ENCODE measurements at places on chromosomes 12 and 14.

DNA sequence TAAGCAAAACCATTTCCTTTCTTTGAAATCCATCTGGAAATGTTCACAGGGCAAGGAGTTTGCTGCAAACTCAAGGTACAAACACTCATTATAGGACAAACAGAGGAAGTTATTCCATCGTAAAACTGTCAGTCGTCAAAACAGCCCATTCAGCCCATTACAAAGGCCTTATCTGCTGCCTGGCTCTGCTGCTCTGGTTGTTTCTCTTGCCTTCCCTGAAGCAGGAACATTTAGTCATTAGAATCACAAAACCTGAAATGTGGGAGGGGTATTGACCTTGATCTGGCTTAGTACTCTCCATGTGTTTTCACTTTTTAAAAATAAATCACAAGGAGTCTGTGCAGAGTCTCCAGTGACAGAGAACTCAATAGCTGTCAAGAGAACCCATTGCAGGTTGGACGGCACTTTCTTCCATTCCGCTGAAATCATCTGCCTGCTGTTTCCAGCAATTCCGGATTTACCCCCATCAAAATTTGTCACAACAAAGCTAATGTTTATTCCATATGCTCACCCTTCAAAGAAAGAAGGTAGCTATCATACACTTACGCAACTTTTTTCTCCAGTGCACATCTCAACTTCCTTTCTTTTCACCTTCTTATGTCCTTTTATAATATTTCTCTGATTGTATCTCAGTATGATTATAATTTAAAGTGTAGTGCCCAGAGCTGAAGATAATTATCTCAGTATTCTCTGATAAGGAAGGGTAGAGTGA, 24.6 kb upstream of the ITPR2 start:
- no peak for DNase-seq

DNA sequence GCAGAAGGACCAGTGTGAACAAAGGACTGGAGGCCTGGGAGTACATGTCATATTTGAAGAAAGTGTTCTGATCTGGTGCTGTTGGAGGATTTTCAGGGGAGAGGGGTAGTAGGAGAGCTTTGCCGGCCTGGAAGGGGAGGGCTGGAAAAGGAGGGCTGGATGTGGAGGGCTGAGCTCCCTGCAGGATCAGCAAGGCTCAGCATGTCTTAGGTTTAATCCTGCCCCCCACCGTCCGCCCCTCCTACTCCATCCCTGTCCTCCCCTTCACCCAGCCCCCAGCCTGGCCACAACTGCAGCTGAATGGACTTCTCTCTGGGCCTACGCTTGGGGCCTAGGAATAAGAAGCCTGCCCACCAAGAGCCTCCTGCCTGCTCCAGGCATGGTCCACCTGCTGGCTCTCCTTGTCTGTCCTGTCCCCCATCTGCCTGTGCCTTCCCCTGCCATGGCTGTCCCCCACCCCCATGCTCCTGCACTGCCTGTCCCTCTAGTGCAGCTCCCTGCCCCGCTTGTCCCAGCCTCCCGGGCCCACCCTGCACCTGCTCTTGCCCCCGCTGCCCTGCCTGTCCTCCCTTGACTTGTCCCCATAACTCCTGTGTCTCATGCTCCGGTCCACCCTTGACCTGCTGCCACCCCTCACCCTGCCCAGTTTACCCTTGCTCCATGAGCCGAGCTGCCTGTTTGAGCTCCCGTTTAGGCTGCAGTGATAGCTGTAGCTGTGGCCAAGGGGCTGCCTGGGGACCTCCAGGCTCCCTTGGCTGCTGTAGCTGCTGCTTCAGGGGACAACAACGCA, 9.8 kb upstream of the RARG start:
- no peak for DNase-seq

- no peak for DNase-seq
Measured at GRCh38 chr14:52678591-52678990, 16.8 kb downstream of the ERO1A start.

GRCh38 chr12:87793131-87793530, 236.1 kb downstream of the C12orf50 start:
- no peak for DNase-seq

GRCh38 chr14:75280291-75280830, 1.7 kb downstream of the FOS start:
- DNase-seq: no peak

GRCh38 chr12:58712976-58713375, 207.3 kb downstream of the LRIG3 start:
- DNase-seq: no peak

DNA sequence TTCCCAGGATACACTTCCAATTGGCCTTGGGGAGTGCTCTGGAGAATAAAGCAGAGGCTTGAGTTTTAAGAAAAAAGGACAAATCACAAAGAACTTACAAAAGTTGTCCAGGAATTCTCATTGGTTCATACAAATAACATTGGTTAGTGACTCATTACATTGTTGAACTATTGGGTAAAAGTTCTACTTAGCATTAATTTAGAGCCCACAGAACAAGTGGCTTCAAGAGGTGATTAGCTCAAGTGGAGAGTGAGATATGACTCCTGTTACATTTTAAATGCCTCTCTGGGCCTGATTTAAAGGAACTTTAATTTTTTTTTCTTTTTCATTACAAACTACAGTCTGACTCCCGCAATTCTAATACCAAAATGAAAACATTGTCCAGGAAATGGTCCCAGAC, 72.9 kb downstream of the ASCL4 start:
- no peak for DNase-seq

- DNase-seq: no peak
Measured at GRCh38 chr12:119159844-119160243, 18.9 kb upstream of the HSPB8 start.

GRCh38 chr14:65478596-65478995, 66.1 kb downstream of the FUT8 start:
- no peak for DNase-seq

GRCh38 chr14:97724265-97724731, 927.1 kb downstream of the VRK1 start:
- no peak for DNase-seq

GRCh38 chr12:43675048-43675904, 83.3 kb downstream of the PUS7L start:
- DNase-seq: no peak

DNA sequence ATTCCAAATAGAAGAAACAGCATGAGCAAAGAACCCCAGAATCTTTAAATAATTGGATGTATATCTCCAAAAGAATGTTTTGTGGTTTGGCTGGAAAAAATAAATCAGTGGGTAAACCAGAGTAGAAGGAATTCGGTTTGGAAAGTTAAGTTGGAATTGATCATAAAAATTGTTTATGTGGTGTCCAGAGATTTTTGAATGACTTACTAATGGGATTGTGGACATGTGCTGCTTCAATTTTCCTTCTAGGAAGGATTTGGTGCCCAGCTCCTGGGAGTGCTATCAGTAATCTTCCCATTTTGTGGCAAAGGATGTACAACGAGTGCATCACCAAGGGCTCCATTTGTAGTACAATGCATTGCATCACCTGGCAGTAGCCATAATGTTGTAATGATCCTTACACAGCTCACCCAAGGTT, 224.8 kb downstream of the SLC16A7 start:
- DNase-seq: no peak

- DNase-seq: no peak
Measured at GRCh38 chr12:24797901-24798300, 151.0 kb downstream of the BCAT1 start.

DNA sequence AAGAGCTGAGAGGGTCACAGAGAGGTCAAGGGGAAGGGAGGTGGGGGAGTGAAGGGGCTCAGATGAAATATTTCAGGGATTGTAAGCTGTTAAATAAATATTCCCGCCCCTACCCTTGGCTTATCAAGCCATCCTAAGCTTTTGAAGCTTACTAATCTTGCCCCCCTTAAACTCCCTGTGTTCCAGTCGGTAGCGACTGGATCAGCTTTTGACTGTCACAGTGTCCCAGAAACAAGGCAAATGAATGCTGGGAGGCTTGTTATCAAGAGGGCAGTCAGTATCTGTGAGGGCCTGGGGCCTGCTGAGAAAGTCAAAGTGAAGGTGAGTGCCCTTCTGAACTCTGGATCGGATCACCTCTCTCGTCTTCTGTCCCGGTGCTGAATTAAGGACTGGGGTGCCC, 128.1 kb downstream of the DACT1 start:
- no peak for DNase-seq

GRCh38 chr14:76769636-76770292, 8.5 kb downstream of the VASH1 start:
- DNase-seq: no peak

GRCh38 chr14:94770815-94771157, 873 bp upstream of the GSC start:
- no peak for DNase-seq

- no peak for DNase-seq
Measured at GRCh38 chr14:104307246-104307626, 168.8 kb downstream of the KIF26A start.

DNA sequence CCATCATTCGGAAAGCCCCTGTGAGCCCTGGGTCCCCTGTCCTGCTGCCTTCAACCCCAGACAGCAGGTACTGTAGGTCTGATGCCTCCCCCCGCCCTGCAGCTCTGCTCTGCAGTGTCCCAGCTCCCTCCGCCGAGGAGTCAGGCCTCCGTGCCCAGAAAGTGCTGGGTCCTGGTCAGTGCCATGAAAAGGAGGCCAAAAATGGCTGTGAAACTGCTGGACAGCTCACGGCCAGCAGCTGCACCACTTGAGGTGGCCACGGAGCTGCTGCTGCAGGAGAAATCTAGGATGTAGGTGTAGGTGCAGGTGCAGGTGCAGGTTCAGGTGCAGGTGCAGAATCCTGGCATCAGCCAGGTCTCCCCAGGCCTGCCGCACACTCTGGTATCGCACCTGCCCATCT, 196.1 kb downstream of the SLC15A4 start:
- DNase-seq: no peak

DNA sequence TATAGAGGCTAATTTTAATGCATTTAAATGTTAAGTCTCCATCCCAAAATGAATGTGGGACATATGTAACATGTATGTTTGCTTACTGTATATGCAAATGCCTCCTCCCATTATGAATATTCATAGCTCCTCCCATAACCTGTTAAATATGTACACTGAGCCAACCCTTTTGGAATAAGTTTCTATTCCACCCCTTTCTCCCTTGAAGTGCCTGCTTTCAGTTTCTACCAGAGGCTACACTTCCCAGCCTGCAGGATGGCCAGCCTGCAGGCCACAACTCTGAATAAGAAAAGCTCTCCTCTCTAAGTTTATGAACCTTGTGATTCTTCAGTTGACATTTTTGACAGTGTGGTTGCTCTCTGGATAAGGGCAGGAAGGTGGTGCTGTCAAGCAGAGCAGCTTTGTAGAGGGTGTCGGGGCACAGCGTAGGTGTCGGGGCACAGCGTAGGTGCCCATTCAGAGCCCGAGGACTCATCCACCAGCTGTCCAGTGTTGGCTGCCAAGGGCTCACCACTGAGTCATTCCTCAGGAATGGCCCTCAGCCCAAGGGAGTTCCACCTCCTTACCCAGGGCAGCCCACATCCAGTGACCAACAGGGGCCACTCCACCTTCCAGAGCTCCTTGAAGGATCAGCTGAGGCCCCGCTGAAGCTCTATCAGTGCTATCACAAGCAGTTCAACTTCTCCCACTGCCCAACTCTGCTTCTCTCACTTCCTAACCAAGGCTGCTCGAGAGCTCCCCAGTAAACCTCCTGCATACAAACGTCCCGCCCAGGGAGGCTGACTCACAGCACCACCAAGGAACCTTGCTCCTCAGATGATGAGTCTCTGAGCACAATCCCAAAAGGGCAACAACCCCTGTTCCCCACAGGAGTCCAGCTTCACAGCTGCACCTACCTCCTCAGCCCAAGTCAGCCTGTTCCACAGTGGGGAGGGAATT, 31.4 kb downstream of the VWF start:
- DNase-seq: no peak

DNA sequence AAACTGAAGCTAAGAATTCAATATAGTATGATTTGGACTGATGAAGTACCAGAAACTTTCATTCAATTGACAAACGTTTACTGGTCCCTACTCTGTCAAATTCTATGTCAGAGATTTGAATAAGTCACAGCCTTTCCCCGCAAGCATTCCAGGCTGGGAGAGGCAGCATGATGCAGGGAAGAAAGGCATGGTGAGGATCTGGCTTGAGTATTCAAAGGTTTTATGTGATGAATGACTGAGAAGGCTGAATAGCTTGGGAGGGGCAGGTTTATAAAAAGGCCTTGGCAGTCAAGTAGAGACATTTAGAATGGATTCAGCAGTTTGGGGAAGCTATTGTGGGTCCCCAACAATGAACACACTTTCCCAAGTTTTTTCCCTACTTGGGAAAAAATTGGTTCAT, 431.8 kb downstream of the DPF3 start:
- no peak for DNase-seq

GRCh38 chr12:49925433-49926204, 21.9 kb upstream of the FAIM2 start:
- no peak for DNase-seq
